Globus pallidus (tissue), 1 donor: ENCODE measurements at places on chromosomes 2 and 18.

DNA sequence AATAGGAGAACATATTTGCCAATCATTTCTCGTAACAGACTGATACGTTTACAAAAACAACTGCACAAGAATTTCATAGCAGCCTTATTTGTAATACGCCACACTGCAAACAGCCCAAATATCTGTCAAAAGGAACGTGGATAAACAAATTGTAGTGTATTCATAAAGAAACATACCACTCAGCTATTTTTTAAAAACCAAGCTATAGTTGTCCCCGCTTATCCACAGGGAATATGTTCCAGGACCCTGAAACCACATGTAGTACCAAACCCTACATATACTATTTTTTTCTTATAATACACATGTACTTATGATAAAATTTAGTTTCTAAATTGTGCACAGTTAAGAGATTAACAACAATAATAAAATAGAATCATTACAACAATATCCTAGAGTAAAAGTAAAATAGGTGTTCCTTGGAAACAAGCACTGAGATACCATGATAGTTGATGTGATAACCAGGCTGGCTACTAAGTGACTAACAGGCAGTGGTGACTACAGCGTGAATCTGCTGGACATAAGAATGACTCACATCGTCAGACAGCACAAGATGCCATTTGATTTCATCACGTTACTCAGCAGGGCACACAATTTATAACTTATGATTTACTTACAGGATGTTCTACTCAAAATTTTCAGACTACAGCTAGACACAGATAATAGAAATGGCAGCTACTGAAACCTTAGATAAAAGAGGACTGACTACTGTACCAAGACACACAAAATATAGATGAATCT is 367.4 kb downstream of the NCKAP5 start:
- no peak for DNase-seq

GRCh38 chr2:181164699-181165098 is 184.3 kb downstream of the UBE2E3 start:
- no peak for DNase-seq

DNA sequence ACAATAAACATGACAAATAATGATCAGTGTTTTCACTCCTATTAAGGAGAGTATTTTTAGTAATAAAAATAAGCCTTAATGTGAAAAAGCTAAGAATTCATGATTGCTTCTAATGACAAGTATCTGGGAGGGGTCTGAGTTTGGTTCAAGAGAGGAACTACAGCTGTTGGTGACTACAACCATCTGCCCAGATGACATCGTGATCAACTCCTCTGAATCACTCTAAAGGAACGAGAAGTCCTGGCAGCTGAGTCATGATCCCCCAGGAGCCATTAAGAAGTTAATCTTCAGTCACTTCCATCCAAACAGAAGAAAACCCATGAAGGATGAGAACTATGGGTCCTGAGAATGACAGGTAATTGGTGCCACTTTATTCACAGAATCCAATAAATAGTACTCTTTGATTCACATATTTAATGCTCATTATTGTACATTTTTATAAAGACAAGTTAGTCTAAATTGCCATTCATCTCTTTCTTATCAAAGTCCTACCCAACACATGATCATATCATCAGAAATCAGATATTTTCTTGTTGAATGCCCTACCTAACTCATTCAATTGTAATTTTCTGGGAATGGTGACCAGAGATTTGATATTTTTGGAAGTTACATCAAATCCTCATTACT is 6.8 kb downstream of the TFPI start:
- DNase-seq: no peak

DNA sequence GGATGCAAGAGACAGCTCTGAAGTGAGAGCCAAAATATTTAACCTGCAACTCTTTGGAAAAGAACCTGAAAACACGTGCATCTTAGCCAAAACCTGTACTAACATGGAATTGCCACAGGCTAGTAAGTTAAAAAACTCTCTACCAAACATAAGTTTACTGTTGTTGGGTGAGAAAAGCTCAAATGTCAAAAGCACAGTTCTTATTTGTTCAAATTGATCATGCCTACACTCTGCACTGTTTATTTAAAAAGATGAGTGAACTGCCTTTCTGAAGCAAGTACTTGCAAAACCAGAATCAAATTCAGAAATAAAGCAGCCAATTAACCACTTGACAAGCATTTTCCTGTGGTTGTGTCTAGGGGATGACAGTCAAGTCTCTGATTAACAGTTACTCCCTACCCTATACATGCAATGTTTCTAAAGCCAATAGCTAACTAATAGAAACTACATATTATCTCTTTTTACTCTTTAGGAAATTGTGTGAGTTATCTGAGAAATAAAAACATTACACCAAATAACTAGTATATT is 5.6 kb downstream of the IKZF2 start:
- DNase-seq: no peak

GRCh38 chr2:41853427-41854191 is 194.2 kb upstream of the PKDCC start:
- DNase-seq: peak; percentile 58

GRCh38 chr2:181152226-181152625 is 171.8 kb downstream of the UBE2E3 start:
- no peak for DNase-seq

DNA sequence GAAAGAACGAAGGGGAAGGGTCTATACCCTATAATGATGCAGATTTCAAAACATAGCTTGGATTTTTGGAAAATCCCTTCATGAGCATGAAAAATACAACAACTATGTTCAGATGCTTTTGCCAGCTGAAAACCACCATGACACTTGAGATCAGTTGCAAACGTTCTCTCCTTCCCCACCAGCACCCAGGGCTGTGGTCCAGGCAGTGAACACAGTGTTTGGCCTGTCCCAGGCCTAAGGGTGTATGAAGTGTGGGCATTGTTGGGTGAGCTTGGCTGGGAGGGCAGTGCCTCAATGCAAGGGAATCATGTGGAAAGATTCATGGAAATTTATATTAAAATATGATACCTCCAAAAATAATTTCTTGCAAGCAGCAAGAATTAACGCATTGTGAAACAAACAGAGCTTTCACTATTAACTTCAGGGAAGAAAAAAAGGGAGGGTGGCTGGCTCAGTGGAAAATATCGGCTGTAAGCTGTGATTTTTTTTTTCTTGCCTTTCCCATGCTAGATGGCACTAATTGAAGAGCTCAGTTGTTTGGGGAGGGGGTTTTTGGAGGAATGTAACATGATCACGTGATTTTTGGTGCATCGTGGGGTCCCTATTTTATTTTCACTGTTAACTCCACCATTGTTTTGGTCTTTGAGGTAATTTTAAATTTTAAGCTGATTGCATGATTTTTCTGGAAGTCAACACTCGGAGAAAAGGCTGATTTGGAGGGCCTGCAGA is 52.0 kb downstream of the CDC42EP3 start:
- no peak for DNase-seq

- DNase-seq: no peak
Observed at GRCh38 chr2:224723586-224724217, 7.5 kb upstream of the CCDC195 start.

- DNase-seq: no peak
Observed at GRCh38 chr2:240876475-240877251, 8.0 kb downstream of the AGXT start.

GRCh38 chr2:18473241-18474181 is 86.9 kb downstream of the RDH14 start:
- DNase-seq: no peak

DNA sequence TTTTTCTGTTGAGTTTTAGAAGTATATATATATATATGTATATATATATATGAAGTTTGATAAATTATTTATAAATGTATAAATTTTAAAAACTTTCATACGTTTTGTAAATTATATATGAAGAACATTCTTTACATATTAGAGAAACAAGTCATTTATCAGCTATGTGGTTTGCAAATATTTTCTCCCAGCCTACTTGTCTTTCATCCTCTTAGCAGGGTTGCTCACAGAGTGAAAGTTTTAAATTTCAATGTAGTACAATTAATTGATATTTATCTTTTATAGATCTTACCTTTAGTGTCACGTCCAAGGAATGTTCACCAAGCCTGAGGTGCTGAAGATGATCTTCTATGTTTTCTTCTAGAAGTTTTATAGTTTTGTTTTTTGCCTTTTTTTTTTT is 78.3 kb upstream of the HS6ST1 start:
- DNase-seq: no peak

- DNase-seq: no peak
Observed at GRCh38 chr2:84768840-84769239, 112.0 kb downstream of the TRABD2A start.

DNA sequence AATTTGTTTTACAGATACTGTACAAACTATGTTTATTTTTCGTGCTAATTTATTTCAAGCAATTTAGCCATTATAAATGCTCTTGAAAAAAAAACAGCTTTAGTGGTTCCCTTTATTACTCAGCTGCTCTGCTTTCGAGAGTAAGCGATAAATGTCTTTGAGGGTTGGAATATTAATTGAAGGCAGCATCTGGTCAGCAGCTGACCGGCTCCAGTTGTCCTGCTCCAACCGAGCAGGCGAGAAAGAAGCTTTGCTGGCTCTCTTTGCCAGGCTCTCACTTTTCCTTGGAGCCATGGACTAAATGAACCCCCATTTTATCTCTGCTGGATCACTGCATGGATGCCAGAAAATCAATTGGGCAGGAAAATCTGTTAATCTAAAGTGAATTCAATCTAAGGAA is 147.4 kb downstream of the LNPK start:
- DNase-seq: no peak

DNA sequence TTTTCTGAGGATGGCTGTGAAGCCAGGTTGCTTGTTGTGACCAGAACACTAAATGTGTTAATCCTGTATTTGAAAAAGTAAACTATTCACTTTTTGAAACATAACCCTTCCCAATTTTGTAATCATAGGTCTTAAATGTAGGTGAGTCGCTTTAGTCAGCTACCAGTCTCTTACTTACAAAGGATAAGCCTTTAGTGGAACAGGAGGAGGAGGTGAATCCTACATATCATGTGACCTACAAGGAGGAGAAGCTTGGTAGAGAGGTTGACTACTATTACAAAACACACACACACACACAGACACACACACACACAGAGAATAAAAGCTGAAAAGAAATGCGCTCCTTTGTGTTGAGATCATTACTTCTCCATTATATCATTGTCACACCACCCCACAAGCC is 59.9 kb upstream of the SPAG16 start:
- no peak for DNase-seq

DNA sequence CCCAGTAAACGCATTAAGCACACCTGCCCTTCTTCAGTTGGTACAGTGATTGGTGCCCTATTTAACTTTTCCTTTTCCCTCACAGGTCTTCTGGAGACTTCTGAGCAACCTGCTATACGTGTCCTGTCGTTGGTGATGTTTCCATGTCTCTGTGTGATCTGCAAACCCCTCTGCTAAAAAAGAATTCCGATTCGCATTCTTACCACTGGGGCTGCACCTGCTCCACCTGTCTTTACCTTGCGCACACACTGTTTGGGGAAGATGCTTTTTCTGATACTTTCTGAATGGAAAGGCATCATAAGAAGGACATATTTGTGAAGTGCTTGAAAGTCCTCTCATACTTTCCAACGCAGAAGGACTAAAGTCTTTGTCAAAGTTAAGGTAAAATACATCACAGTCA is 323.9 kb upstream of the SOX11 start:
- no peak for DNase-seq

GRCh38 chr2:152441961-152442360 is 107.0 kb downstream of the FMNL2 start:
- DNase-seq: no peak

DNA sequence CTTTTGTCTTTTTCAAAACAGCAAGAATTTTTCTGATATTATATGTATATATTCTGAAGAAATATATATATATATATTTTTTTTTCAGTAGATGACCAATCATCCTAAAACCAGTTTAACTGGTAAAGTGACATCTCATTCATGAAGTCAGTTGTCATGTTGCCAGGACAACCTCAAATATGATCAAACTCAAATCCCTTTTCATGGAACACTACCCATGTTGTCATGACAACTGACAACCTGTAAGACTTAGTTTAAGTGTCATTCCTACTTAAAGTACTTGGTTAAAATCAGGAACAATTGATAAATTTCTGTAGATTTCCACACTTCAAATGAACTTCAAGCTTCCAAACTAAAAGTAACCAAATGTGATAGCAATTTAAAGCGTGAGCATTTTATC is 101.8 kb upstream of the ERBB4 start:
- no peak for DNase-seq

DNA sequence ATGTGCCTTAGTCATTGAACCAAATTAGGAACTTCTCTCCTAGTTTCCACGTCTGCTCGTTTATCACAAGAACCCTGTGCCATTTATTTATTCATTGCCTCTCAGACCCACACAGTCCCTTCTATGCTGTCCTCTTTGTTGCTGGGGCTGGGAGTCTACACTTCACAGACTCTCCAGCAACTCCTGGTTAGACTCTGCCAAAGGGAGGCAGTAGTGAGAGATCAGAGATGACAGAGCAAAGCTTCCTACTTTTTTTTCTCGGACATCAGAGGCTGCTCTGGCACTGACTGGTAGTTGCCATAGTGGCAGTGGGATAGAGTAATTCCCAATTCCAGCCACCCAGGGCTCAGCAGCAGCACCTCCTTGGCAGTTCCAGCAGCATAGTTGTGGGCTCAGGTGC is 277.5 kb downstream of the BCL11A start:
- no peak for DNase-seq

DNA sequence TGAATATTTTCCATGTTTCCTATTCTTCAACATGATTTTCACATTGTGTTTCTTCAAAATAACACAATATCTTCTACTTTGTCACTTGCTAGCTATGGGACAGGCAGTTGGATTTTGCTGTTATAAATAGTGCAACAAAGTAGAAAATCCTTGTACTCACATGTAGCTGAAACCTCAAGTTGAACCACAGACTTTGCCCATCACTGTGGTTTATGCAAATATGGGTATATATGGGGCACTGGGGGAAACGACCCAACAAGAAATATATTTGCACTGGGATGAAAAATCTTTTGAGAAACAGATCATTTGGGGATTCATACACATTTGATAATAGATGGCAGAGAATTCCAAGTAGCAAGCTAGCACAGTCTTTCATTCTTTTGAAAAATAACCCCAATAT is 486.3 kb upstream of the MAP2 start:
- DNase-seq: no peak

DNA sequence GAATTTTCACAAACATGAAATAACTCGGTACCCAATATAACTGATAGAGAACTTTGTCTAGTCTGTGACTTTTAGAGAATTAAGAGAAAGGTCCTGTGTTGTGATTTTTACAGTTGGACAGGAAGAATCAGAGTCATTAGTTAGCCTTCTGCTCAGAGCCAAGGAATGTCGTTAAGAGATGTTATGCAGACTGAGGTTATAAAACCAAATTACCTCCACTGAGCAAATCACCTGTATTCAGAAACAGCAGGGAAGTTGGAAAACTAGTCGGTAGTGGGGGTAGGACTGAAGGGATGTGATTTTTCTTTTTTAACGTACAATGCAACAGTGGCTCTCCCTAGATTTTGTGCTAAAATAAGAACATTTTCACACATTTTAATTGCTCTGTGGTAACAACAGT is 18.5 kb downstream of the TANK start:
- DNase-seq: no peak

GRCh38 chr2:196956069-196956468 is 29.6 kb upstream of the PGAP1 start:
- DNase-seq: no peak

DNA sequence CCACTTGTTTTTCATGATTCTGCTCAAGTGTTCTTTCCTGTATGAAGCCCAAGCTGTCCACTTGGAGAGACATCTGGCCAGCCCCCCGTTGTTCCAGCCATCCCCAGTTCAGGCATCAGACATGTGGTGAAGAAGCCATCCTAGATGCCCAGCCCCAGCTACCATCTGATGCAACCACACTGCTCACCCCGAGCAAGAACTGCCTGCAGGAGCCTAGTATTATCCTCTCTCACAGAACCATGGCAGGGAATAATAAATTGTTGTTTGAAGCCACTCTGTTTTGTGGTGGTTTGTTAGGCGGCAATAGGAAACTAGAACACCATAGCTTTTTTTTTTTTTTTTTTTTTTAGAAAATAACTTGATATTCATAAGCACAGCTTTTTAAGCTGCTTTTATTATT is 19.5 kb upstream of the DARS1 start:
- DNase-seq: no peak
